HT1080 (cell line): ENCODE measurements at places on chromosomes 5 and 9.

DNA sequence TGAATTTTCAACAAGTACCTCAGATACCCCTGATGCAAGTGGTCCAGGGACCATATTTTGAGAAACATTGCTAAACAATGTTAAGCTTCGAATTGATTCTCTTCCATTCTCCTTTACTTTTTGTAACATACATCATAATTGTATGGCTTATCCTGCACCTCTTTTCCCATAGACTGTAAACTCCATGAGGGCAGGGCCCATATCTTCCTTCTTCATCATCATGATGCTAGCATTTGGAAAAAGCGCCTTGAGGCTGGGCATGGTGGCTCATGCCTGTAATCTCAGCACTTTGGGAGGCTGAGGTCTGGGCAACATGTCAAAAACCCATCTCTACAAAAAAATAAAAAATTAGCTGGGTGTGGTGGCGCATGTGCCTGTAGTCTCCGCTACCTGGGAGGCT lies 14.5 kb upstream of the DELE1 start:
- no peak for DNase-seq

- DNase-seq, result peak; percentile 50
These were observed 22.0 kb downstream of the ENHO start for GRCh38 chr9:34500623-34501267.

GRCh38 chr5:59149271-59149670 lies 566.4 kb downstream of the RAB3C start:
- DNase-seq, result no peak

- DNase-seq, result no peak
These were observed 70.4 kb downstream of the SPRY4 start for GRCh38 chr5:142254431-142254830.

DNA sequence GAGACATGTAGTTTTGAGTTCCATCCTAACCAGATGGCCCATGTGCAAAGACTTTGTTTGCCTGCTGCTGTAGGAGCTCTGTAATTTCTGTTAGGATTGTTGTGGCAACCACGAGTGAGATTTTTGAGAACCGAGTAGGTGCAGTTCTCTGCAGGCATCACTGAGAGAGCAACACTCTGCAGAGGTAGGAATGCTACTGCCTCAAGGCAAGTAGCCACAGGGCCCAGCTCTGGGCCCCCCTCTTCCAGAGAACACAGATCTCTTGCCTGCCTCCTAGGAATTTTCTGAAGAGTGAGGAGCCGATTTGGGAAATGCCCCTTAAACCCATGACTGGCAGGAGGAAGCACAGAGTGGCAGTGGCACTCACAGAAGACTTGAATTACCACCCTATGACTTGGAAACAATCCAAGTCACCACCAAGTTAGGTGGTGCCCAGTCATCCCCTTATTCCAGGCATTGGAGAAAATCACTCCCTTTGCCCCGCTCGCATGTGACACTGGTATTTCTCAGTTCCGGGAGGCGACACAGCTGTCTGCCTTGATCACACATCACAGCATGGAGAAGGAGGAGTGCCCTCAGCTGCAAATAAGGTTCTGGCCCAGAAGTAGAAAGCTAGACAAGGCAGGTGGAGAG lies 52.5 kb upstream of the SLC2A8 start:
- DNase-seq, result no peak

- no peak for DNase-seq
These were observed 1931.0 kb upstream of the CDH6 start for GRCh38 chr5:29262339-29263123.

DNA sequence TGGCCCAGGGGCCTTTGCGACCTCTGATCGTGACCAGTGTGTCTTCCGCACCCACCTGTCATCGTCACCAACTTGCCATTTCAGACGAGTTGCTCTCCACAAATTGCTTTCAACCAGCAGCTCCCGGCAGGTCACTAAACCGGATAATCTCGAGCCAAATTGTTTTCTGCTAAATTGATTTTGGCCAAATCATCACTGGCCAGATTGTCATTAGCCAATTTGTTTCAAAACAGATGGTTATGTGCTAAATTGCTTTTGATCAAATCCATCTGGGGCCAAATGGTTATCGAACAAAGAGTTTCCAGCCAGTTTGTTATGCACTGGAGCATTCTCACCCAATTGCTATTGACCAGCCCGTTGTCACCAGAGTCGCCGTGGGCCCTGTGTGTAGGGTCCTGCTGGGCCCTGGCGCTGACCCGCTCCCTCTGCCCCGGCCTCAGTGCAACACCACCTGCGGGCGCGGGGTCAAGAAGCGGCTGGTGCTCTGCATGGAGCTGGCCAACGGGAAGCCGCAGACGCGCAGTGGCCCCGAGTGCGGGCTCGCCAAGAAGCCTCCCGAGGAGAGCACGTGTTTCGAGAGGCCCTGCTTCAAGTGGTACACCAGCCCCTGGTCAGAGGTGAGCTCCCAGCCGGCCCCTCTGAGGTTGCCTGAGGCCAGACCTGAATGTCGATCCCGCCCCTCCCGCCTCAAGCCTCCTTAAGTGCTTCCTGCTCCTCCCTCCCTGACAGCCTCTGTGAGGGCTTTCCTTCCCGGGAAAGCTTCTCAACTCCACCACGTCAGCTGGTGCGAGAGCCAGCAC lies 35.6 kb downstream of the ADAMTSL2 start:
- DNase-seq, result no peak

GRCh38 chr9:130756037-130756436 lies 62.5 kb downstream of the EXOSC2 start:
- DNase-seq, result peak; percentile 38

DNA sequence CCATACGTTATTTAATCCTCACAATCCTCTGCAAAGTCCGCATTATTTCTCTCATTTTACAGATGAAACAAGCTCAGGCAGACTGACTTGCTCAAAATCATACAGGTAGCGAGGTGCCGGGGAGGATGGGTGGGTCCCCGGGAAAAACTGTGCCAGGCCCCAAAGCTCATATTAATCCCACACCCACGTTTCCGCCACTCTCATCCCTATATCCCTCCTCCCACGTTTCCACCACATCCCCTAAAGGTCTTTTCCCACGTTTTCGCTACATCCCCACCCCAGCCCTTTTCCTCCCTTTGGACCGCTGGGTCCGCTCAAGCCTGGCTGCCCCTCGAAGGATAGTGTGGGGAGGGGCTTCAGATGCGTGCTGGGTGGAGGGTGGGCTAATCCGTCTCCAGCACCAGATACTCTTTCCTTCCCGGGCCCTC lies 434 bp upstream of the FSD1L start:
- no peak for DNase-seq

- no peak for DNase-seq
These were observed 143.5 kb upstream of the C6 start for GRCh38 chr5:41356786-41357185.

GRCh38 chr9:69885474-69885929 lies 64.9 kb downstream of the CFAP95 start:
- DNase-seq, result peak; percentile 96
